Aorta (tissue), 5 donors: ENCODE measurements at places on chromosomes 6 and 20. TPM values are rescaled to one million over a fixed set of nuclear protein-coding genes. Genes with fewer than 3 reads are reported as not detected.

- no peaks in the 10 kb centered on the region for H3K36me3 ChIP-seq
- no peaks in the 10 kb centered on the region for H3K27me3 ChIP-seq
- peak; percentile 81 for DNase-seq
- no peaks in the 10 kb centered on the region for H3K4me1 ChIP-seq
- no peak overlapping the region for H3K27ac ChIP-seq
Measured at GRCh38 chr6:168377484-168377855, 57.9 kb upstream of the DACT2 start.

- peak; percentile 83 for DNase-seq
- H3K27ac ChIP-seq, result no peak overlapping the region
- no peaks in the 10 kb centered on the region for H3K4me1 ChIP-seq
- H3K27me3 ChIP-seq, result no peaks in the 10 kb centered on the region
Measured at GRCh38 chr20:34938466-34939163, 17.0 kb downstream of the GSS start.

The PTGIS gene
- total RNA-seq, result 637 TPM

- H3K27ac ChIP-seq, result no peak overlapping the region
- no peak for DNase-seq
- no peaks in the 10 kb centered on the region for H3K36me3 ChIP-seq
- H3K4me3 ChIP-seq, result no peak overlapping the region
- H3K27me3 ChIP-seq, result peaks cover 3% of the 10 kb centered on the region
- H3K4me1 ChIP-seq, result no peaks in the 10 kb centered on the region
Measured at GRCh38 chr20:17456279-17456678, 74.9 kb downstream of the BFSP1 start.

DNA sequence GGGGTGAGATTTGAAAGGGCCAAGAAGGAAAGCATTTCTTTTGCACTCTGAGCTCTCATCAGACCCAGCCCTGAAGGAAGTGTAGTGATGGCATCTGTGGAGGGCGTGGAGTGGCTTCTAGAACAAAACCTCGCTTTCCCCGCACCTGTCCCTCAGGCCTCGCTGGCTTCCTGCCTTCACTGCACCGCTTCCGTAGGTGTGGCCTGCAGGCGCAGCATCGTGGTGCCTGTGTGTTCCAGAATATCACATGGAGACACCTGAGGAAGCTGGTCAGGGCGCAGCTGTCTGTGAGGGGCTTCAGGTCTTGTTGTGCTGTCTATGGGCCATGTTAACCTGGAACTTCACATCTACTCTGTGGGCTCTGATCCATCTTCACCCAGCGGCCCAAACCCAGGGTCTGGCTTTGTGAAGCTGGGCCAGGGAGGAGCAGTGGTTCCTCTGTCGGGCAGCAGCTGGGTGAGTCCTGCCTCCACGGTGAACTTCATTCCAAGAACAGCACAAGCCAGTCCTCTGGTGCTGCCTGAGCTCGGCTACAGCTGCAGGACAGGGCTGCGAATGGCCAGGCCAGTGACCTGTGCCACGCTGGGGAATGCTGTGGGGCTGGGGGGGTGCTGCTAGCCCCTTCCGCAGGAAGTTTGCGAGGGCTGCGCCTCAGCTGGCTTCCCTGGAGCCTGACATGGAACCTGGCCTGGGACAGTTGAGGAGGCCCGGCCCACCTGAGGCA, 40.9 kb downstream of the DSTN start:
- no peak overlapping the region for H3K27ac ChIP-seq
- peak; percentile 77 for DNase-seq
- H3K36me3 ChIP-seq, result no peaks in the 10 kb centered on the region
- no peak overlapping the region for H3K4me3 ChIP-seq
- no peaks in the 10 kb centered on the region for H3K4me1 ChIP-seq
- no peaks in the 10 kb centered on the region for H3K27me3 ChIP-seq

DNA sequence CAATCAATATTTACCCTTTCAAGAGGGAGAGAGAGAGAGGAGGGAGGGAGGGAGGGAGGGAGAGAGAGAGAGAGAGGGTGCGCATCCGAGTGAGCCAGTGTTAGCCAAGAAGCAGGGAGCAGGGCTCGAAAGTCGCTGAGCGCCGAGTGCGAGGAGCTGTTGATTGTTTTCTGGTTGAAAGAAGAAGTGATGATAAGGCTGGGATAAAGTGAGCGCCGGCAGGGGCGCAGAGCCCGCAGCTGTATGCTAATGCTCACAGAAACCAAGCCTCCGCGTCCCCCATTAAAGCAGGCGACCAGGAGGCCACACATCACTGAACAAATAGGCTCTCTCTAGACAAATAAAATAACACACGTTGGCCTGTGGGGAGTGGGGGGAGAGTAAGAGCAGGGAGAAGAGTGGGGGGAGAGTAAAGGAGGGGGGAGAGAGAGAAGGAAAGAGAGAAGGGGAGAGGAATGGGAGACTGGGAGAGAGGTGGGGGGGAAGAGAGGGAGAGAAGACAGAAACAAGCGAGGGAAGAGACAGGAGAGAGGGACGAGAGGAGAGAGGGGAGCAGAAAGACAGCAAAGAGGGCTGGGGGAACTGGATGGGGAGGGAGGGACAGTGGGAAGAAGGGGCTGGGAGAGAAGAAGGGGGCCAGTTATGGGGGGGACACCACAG, 5.0 kb upstream of the INSM1 start:
- H3K4me3 ChIP-seq, result no peak overlapping the region
- no peaks in the 10 kb centered on the region for H3K36me3 ChIP-seq
- no peaks in the 10 kb centered on the region for H3K27me3 ChIP-seq

The NKAIN2 gene
- total RNA-seq, result 1.9 TPM

DNA sequence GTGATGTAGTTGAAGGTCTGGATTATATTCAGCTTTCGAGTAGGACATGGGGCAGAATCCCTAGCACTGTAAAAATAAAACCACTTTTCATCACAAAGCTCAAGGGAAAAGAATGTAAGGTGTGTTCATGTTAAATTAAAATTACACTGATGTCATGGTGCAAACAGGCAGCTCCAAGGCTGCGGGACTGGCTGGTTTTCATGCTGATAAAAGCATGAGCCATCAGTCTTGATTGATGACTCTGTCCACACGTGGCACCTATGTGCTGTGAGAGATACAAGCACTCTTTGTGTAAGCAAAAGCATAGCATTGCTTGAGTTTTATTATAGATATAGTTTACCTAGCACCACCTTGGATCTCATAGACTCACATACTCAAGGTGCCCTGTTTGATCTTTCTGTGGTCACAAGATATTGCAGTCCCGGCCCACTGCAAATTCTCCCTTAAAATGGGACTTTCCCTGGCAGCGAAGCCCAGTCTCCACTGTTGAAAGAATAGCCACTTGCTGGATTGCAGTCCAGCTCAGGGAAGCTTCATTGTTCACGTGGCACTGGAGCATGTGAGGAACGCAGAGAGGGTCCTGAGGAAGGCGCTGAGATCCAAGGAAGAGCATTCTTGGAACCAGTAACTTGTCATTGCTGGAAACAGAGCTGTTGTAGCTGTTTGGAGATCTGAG, 90.6 kb downstream of the TIAM2 start:
- H3K4me1 ChIP-seq, result peaks cover 3% of the 10 kb centered on the region
- no peak overlapping the region for H3K27ac ChIP-seq
- no peak for DNase-seq
- H3K36me3 ChIP-seq, result no peaks in the 10 kb centered on the region
- no peaks in the 10 kb centered on the region for H3K27me3 ChIP-seq
- H3K4me3 ChIP-seq, result no peak overlapping the region

DNA sequence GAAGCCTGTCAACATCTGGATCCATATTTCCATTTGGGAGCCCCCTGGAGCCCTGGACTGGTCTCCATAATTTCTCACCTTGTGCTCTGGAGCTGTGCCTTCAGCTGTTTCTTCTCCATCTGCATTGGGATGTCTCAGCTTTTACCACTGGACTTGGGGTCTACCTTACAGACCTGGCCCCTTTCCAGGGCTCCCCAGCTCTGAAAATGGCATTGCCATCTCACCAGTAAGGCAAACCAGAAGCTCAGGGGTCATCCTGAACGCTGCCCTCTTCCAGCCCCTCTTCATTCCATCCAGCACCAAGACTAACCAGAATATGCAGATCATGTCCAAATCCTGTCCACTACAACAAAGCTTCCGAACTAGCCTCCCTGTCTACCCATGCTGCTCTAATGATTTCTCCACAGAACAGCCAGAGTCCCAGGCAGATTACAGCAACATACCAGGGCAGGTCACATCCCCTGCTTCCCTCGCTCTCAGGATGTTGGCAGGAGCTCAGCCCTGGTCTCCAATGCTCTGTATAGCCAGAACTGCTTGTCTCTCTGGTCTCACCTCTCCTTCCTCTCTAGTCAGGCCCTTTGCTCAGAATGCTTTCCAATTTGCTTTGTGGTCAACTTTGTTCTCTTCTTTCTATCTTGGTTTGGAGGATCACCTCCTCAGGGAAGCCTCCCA, 17.7 kb upstream of the NNAT start:
- no peaks in the 10 kb centered on the region for H3K27me3 ChIP-seq
- H3K4me1 ChIP-seq, result no peaks in the 10 kb centered on the region
- H3K4me3 ChIP-seq, result no peak overlapping the region
- H3K36me3 ChIP-seq, result no peaks in the 10 kb centered on the region

DNA sequence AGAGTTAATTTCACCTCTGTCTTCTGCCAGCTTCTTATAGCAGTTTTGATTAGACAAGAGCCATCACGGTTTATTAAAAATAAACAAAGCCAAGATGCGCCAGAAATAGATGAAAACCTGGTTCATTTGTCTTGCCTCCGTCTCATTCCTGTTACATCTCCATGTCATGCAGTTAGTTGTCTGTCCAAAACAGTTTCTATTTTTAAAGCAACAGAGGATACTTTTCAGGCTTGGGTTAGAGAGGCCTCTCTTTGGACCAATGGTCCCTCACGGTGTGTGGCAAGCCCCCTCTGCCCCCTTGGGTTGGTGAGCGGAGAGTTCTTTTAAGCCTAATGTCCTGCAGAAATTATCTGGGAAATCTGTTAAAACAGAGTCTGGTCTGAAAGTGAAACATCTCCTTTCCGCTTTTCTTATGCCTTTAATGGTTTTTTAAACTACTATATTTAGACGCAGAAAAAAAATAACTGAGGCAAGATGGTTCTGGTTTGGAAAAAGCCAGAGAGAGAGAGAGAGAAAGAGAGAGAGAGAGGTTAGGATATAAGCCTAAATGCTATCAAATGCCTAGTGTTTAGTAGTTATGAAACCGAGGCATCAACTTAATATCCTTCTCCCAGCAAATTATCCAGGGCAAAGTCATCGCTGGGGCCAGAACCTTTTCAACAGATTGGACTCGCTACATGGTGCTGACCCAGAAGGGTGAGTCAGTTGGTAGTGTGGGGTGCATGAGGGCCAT, 64.5 kb downstream of the ZDHHC14 start:
- H3K36me3 ChIP-seq, result no peaks in the 10 kb centered on the region

The CST5 gene
- total RNA-seq, result not detected

The RAET1L gene
- total RNA-seq, result not detected

The RBPJL gene
- not detected for total RNA-seq

- peaks cover 7% of the 10 kb centered on the region for H3K4me1 ChIP-seq
- H3K36me3 ChIP-seq, result peaks cover 3% of the 10 kb centered on the region
- no peak overlapping the region for H3K4me3 ChIP-seq
- no peak overlapping the region for H3K27ac ChIP-seq
Measured at GRCh38 chr6:84749181-84749580, 15.2 kb downstream of the TBX18 start.

The PRDM13 gene
- not detected for total RNA-seq

The PKHD1 gene
- total RNA-seq, result not detected

The EIF6 gene
- 77.7 TPM for total RNA-seq

- H3K36me3 ChIP-seq, result no peaks in the 10 kb centered on the region
- H3K4me3 ChIP-seq, result no peak overlapping the region
- DNase-seq, result no peak
- no peak overlapping the region for H3K27ac ChIP-seq
- H3K4me1 ChIP-seq, result peaks cover 1% of the 10 kb centered on the region
- H3K27me3 ChIP-seq, result no peaks in the 10 kb centered on the region
Measured at GRCh38 chr6:116397914-116398313, 27.2 kb downstream of the DSE start.

- H3K27me3 ChIP-seq, result no peaks in the 10 kb centered on the region
- H3K4me1 ChIP-seq, result no peaks in the 10 kb centered on the region
- no peak for DNase-seq
- no peak overlapping the region for H3K27ac ChIP-seq
- H3K36me3 ChIP-seq, result no peaks in the 10 kb centered on the region
- H3K4me3 ChIP-seq, result no peak overlapping the region
Measured at GRCh38 chr6:25042984-25043725, 107.4 kb upstream of the RIPOR2 start.

DNA sequence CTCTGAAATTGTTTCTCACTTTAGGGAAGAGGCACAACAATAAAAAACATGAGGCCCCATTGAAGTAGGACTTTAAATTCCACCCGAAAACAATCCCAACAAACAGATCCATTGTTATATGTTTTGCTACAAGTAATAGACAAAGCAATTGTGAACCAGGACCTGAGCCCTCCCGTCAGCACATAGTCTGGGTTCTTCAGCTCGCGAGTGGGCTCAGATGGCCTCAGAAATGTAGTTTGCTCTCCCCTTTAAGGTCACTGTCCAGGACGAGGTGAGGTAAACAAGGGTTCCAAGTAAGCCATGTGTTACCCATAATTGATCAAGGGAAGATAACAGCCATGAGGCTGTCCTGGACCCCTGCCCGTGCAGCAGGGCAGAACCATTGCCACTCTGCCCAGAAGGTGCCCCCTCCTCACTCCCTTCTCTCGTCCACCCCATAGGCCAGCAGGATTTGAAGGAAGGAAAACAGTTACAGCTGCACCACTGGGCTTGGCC, 160.1 kb upstream of the QKI start:
- H3K36me3 ChIP-seq, result no peaks in the 10 kb centered on the region
- no peak overlapping the region for H3K27ac ChIP-seq

DNA sequence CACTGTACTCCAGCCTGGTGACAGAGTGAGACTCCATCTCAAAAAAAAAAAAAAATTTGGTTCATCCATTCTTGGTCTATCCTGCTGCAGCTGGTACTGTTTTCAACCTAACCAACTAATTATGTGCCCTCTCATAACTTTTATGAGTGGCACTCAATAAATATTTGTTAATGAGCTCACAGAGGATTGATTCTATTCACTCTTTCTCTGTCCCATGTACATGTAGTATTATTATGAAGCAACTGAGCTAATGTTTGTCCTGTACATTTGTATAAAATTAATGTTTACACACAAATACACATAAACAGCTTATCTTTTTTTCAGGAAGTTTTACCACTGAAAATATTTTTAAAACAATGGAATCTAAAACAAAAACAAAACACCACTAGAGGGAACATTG, 10.1 kb downstream of the RIPOR2 start:
- H3K4me1 ChIP-seq, result peaks cover 4% of the 10 kb centered on the region
- no peak for DNase-seq
- H3K27me3 ChIP-seq, result no peaks in the 10 kb centered on the region

The ARG1 gene
- 0.87 TPM for total RNA-seq

DNA sequence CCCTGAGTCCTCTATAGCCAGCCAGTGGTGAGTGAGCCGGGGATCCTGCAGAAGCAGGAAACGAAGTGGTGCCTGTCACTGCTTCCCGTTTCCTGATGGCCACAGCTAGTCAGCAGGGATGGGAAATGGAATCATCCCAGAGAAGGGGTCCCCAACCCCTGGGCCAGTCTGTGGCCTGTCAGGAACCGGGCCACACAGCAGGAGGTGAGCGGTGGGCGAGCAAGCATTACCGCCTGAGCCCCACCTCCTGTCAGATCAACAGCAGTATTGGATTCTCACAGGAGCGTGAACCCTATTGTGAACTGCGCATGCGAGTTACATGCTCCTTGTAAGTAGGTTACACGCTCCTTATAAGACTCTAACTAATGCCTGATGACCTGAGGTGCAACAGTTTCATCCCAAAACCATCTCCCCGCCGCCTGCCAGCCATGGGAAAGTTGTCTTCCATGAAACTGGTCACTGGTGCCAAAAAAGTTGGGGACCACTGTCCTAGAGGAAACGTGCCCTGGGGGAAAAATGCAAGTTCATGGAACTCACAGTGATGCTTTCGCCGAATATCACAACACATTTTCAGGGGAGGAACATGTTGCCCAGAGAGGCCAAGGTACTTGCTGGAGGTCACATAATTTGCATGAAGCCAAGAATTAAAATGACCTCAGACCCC, 113.8 kb downstream of the JPH2 start:
- no peak for DNase-seq
- H3K27ac ChIP-seq, result no peak overlapping the region
- H3K4me3 ChIP-seq, result no peak overlapping the region
- no peaks in the 10 kb centered on the region for H3K27me3 ChIP-seq
- no peaks in the 10 kb centered on the region for H3K4me1 ChIP-seq
- no peaks in the 10 kb centered on the region for H3K36me3 ChIP-seq
